ENCODE measurements at places on chromosomes 3 and 15.
A peak's percentile ranks its signal among the peaks of the same experiment; 100 is the strongest.

GRCh38 chr3:170695486-170696064 is 109.7 kb upstream of the SLC7A14 start:
- DNase-seq, result no peak

DNA sequence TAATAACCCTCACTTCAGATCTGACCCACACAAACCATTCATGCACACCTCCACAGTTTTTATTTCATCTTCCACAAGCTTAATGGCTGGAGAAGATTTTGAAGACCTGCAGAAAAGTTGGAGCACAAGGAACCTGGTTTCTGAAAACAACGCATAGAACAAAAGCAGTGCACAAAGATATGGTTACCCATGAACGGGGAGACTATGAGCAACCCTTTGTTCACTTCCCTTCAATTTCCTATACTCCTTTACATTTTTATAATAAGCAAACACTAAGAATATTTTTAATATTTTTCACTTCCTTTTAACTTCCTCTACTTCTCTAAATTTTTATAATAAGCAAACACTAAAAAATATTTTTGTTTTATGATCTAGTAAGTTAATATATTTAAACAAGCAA is 103.5 kb upstream of the UBE2E2 start:
- DNase-seq, result no peak

DNA sequence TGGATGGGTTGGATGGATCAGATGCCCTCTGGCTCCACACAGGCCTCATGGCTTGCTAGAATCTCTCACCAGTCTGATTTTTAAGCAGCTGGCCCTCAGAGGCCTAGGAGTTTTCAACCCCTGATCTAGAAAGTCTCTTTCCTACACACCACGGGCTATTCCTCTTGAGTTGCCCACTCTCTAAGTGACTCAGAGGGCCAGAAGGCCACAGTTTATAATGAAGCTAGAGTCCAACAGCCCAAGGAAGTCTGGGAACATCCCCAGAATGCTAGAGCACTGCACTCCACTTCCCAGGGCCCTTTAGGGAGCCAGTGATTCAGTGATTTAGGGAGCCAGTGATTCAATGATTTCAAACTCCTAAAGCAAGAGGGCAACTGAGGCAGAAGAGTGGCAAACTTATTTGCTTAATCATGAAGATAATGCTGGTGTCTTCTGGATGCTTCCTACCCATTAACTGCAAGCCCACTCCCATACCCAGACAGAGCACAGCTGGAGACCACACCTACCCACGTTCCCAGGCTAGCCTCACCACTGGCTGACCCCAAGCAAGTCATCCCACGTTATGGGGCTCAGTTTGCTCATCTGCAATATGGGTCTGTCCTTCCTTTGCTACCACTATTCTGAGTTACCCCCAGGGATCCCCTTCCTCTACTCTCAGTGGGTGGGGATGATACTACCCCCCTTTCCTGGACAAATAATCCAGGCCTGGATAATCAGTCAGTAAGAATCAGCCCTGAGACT is 36.7 kb downstream of the ABTB1 start:
- DNase-seq, result no peak

GRCh38 chr3:162704799-162705385 is 1208.3 kb downstream of the OTOL1 start:
- no peak for DNase-seq

DNA sequence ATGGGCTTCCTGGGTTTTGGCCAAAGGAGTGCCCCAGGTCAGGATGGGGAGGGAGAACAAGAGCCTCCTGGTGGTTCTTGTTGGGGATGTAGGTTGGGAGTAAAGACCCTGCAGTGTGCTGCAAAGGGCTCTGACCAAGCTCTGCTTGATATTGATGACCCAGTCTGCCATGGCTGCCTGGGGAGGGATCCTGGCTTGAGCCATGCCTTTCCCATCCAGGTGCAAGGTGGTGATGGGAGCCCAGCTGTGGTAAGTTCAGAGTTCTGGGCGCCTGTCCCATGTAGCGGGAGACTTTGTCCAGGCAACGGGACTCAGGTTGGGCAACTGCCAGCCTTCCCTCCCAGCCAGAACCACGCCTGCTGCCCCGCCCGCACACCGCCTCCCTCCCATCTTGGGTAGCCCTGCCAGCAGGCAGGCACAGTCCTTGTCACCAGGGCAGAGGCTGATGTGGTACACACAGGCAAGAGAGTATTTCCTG is 2.6 kb downstream of the GNAI2 start:
- DNase-seq, result no peak

GRCh38 chr3:94294806-94295205 is 231.9 kb downstream of the NSUN3 start:
- DNase-seq, result no peak

GRCh38 chr15:90869601-90870353 is 1.4 kb downstream of the FURIN start:
- peak; percentile 24 for DNase-seq

DNA sequence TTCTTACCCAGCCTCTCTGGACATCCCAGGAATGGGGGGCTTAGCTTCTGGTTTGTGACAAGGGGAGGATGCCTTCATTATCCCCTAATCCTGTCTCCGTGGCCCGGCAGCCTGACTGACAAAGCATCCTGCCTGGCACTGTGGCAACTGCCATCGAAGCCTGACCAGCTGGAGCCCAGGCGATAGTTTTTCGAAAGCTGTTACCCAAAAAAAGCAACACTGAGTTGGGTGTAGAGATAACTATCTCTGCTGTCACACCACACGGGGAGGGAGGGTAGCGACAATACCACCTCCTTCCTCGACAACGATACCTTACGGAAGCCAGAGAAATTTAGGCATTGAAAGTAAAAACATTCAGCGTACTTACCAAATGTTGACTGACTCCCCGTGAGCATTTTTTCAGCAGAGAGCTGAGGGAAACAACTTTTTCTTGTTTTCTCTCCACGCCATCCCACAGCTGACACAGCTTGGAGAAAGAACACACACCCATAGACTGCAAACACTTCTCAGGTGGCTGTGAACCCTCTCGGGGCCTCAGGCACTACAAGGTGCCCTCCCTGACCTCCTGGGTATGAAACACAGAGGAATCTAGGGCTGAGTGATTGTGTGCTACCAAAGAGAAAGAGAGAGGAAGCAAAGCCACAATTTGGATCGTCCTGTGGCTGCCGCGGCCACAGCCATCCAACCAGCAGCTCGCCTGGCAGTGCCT is 361.9 kb upstream of the ICE2 start:
- no peak for DNase-seq

GRCh38 chr15:51403072-51403878 is 61.8 kb downstream of the GLDN start:
- DNase-seq, result no peak

- no peak for DNase-seq
Observed at GRCh38 chr15:77831986-77832385, 199.3 kb upstream of the LINGO1 start.

DNA sequence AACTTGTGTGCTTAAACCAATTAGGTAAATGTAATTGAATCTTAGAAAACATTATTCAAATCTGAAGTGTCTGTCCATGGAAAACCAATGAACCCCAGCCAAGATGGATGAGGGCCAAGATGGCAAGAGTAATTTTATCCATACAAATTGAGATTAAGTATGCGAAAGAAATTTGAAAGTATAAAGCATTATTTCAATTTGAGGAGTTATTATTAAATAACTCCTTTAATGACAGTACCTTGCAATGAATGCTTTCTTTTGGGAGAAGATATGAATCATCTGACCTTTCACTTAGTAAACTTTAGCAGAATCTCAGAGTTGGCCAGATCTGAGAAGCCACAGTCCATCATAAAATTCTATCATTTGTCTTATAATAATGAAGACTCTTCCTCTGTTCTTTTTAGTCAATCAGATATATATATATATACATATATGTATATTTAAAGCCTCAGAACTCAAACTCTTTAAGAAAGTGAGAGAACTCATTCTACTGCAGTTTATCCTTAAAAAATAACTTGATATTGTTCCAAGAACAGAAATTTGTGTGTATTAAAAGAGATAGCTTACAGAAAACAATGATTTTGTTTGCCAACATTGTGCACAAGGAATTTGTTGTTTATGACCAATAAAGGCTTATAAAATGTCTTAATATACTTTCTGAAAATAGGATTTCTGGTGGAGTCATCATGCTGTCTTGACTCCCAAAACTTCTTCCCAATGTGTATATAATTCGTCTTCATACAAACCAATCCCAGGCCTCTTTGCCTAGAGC is 434.8 kb upstream of the THBS1 start:
- DNase-seq, result no peak

DNA sequence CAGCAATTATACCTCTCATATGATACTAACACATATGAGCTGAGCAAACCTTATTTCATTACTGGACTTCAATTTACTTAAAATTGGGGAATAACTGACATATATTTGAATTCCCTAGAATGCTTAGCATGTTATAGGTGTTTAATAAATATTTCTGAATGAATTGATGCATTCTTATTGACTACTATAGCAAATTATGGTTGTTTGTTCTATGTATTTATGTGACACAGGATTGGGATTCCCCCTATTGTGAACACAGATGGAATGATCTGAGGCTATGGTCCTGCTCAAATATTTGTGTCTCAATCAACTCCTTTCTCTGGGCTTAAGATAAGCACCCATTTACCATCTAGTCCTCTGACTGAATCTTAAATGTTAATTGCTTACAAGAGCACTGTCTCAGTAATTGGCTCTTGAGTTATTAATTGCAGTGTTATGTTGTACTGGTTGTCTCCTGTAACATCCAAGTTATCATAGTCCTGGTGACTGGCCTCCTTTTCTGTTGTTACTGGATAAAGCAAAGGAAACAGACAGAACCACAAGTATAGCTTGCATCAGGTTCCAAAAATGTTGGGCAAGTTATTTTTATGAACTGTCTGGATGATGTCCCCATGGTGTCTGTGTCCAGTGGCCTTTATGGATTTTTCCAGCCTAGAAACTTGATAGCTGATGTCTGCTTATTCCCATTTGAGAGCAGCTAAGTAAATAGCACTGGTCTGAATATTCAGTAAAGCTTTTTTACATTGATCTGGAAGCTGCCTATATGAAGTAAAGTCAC is 2.3 kb upstream of the UACA start:
- DNase-seq, result no peak

GRCh38 chr3:127719369-127719768 is 46.6 kb downstream of the ABTB1 start:
- no peak for DNase-seq

DNA sequence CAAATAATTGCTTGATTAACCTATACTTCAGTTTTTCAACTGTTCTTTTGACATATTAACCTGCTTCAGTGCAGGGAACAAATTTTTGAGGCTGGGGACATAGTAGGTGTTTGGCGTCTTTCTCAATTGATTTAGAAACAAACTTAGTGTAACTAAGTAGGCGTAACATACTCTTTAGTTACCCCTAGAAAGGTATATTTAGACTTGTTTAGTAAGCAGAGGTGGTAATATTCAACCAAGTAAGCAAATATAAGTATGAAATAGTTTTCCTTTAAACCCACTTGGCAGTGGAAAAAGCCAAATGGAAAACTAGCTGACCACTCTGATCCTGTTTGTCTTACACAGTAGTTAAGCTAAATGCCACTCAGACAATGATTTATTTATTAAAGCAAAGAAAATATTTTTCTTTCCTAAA is 113.2 kb downstream of the MBNL1 start:
- no peak for DNase-seq

DNA sequence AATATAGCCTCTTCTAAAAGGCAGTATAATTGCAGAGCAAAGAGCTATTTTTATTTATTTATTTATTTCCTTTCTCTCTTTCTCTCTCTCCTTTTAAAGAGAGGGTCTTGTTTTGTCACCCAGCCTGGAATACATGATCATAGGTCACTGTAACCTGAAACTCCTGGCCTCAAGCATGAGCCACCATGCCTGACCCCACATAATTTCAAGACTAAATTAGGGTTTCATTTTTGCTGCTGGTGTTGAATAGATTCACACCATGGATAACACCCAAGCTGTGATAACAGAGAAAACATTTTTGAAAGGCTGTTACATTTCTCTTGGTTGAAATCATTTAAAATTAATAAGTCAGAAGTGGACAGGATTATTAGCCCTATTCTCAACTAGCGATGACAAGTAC is 131.6 kb downstream of the LEKR1 start:
- no peak for DNase-seq

- DNase-seq, result no peak
Observed at GRCh38 chr3:66115858-66116654, 77.3 kb upstream of the MAGI1 start.

GRCh38 chr3:17645074-17645698 is 97.2 kb downstream of the TBC1D5 start:
- DNase-seq, result no peak

GRCh38 chr3:173886-174285 is 22.7 kb upstream of the CHL1 start:
- DNase-seq, result no peak

- no peak for DNase-seq
Observed at GRCh38 chr15:64341961-64342360, 14.0 kb downstream of the CSNK1G1 start.

DNA sequence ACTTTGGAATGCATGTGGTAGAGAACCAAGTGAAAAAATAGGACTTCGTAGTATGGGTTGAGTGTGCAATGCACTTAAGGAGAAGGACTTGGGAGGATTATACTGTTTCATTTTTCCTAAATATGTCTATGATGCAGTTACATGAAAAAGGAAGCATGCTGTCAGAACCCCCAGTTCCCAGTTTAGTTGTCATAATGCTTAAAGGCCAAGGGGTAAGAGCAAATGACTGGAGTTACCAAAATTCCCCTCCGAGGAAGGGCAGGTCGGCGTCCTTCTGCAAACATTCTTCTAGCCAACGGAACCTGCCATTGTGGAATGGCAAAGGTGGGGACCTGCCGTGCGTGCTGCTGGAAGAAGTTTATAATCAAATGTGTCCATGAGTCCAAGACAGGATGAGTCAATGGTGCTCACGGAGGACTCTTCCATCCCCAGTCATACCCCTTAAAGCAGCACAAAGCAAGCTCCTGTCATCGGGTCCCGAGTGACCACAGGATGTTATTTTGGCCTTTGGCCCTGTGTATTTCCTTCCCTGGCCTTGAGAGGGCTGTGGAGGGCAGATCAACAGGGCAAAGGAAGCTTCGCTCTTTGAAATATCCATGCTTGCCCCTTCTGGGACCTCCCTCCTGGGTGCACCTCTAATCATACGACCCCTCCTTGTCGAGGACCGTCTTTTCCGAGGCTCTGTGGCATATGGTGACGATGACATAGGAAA is 93.2 kb downstream of the SLCO3A1 start:
- DNase-seq, result no peak

DNA sequence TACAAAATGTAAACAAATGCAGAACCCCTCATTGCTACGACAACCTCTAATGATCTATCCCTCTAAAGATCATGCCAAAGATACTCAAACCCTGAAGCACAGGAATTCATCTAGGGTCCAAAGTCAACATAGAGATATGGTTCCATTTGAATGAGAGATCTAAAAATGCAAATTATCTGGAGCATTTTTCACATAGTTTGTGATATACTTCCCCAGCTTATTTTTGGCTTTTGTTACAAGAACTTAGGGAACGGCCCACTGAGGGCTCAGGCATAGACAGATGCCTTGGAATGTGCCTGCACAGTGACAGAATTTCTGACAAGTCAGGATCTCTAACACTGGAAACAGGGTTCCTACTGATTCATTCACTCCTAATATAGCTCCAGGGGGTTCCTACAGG is 258.9 kb upstream of the THBS1 start:
- DNase-seq, result no peak

- no peak for DNase-seq
Observed at GRCh38 chr15:74290645-74291044, 54.5 kb downstream of the CCDC33 start.

GRCh38 chr3:23984934-23985333 is 39.8 kb downstream of the NR1D2 start:
- DNase-seq, result no peak

Measured in NCI-H187 treated with DMSO at 0.1 percent for 48 hours (cell line).